ENCODE measurements at places on chromosomes 13 and 19.

DNA sequence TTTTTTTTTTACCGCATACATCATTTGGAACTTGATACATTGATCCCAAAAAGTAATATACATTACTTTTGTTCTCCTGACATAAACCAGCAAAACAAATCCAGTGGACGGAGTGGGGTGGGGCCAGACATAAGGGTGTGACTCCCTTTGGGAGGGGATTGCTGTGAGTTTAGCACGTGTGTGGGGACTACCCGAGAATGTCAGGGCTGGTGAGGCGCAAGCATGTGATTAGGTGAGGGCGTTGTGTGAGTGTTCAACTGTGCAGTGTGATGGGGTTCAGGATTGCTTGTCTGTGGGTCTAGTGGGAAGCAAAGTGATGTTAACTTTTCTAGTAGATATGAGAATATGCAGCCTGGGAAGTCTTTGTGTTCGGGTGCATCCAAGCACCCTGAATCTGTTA, 468.0 kb downstream of the TSHZ3 start:
- no peak for DNase-seq

GRCh38 chr13:22736084-22736767, 444.6 kb upstream of the SGCG start:
- no peak for DNase-seq

DNA sequence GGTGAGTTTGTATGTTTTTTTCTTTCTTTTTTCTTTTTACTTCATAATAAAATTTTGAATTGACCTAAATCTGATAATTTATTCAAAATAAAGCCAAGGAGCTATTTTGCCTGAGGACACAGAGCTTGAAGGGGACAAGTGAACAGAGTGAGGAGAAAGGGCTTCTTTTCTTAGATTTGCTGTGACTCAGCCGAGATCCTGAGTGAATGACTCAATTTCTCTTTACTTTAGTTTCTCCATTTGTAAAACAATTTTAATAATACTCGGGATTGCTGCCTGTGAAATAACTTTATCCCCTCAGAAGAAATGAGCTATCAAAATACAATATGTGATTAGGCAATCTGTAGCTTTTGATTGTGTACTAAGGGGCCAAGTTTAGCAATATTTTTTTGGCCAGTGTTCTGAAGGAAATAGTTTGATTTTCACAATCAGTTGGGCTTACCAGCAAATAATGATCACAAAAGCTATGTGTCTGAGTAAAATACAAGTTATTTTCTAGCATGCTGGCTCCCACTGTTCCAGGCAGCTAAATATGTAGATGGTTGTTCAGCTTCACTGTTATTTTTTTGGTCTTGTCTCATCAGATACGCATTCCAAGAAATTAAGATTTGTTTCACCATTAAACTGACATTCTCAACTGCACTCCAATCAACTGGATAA, 437.5 kb downstream of the FGF9 start:
- no peak for DNase-seq

DNA sequence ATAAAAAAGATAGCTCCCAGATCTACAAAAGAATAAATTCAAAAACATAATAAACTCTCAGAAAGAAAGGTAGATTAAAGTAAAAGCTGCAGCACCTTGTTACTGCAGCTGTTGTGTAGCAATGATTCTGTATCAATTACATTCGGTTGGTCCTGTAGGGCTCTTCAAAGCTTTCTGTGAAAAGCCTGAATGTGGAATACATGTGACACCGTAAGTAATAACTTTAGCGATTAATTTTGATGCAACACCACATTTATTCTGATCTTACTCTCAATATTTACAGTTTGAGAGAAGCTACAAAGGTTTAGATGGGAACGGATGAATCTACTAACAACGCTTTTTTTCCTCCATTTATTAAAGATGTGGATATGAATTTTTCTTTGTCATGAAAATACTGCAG, 279.2 kb downstream of the DACH1 start:
- no peak for DNase-seq

DNA sequence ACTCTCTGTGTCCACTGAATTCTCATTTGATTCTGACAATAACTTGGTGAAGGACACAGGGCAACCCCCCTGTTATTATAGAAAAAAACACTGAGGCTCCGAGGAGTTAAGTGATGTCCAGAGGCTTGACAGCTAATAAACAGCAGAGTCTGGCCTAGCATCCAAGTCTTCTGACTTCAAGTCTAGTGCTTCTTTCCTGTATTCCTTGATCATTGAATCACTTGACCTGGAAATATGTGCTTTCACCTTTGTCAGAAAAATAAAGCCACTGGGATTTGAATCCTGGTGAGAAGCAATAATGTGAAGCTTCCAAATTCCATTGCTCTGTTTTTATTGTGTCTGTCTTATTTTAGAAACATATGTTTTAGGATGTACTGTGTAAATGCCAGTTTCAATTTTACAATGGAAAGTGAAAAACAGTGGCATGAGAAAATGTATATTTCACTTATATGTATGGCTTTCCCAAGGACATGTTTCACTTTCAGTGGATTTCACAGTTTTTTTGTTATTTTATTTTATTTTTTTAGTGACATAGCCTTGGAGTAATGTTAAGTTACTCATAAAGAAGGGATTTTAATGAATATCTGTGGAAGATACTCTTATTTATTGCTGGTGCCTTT, 190.2 kb downstream of the GPC6 start:
- no peak for DNase-seq

GRCh38 chr13:75934889-75935288, 298.8 kb downstream of the LMO7 start:
- DNase-seq: no peak

- no peak for DNase-seq
These were observed 12.9 kb downstream of the LONP1 start for GRCh38 chr19:5706876-5707573.

- no peak for DNase-seq
These were observed 89.9 kb downstream of the TEX26 start for GRCh38 chr13:31022288-31022895.

DNA sequence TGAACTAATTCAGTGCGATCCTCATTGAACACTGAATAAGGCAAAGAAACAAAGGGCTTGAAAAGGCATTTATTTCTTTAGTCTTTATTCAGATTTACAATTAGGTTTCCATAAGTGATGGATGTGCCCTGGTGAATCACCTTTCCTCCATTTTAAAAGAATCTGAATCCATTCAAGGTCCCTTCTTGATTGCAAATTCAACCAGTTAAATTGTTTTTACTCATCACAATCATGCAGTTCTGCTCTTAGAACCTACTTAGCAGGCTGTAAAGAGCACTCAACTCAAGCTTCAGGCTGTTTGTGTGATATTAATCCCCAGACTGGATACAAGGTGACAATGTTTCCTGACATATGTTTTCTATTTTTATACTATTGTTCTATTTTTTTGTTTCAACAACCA, 321.0 kb downstream of the TBC1D4 start:
- DNase-seq: no peak

GRCh38 chr13:71864986-71865873, 1.8 kb downstream of the DACH1 start:
- DNase-seq: peak; percentile 12

DNA sequence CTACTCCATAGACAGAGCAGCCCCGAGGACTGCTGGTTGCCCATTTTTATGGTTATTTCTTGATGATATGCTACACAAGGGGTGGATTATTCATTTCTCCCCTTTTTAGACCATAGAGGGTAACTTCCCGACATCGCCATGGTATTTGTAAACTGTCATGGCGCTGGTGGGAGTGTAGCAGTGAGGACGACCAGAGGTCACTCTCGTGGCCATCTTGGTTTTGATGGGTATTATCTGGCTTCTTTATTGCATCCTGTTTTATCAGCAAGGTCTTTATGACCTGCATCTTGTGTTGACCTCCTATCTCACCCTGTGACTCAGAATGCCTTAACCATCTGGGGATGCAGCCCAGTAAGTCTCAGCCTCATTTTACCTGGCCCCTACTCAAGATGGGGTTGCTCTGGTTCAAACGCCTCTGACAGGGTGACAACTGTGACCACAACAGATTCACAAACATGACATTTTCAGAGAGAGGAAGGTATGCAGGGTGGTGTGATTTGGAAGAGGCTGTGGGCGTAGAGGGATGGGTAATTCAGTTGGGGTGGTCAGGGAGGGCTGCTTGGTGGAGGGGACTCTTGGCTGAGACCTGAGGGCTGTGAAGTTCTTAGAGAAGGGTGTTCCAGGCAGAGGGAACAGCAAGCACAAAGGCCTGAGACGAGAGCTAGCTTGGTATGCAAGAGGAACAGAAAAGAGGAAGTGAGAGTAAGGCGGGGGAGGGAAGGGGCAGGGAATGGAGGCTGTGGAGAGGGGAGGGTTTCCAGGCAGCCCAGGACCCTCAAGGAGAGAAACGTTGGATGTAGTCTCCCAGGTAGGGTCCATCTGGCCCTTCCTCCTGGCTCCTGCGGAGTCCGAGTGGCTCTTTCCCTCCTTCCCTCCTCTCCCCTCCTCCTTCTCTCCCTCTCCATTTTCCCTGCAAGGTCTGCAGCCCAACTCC, 23.5 kb downstream of the FAM187B start:
- DNase-seq: peak; percentile 14

DNA sequence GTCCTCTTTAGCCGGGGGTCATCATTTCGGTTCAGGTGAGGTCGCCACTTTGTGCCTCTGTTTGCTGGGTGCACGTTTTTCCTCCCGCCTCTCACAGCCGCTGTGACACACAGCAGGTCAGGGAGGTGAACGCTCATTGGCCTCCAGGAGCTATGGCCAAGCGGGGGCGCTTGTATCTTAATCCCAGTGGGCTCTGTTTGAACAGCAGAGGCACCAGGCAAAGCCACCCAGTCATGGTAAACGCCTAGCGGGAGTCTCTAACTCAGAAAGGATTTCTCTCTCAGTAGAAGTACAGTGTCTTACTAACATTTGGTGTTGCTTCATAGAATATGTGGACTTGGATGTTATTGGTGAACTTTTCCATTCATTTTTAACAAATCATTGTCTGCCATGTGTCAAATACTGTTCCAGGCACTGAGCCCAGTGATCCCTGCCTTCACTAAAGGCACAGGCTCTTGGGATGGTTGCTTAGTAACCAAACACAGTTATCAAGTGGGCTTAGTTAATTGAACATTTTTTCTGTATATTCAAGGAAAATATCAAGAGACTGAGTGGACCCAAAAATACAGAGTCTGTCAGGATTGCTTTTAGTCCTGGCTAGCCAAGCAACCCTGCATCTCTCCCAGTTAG, 186.7 kb downstream of the STK24 start:
- DNase-seq: no peak

DNA sequence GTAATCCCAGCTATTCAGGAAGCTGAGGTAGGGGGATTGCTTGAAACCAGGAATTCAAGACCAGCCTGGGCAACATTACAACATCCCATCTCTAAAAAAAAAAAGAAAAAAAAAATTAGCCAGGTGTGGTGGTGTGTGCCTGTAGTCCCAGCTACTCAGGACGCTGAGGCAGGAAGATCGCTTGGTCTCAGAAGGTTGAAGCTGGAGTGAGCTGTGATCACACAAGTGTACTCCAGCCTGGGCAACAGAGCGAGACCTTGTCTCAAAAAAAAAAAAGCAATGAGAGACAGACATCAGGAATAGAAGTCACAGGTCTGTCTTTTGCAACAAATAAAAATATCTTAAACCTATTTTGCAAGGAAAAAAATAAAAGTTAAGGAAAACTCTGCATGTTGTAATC, 23.3 kb downstream of the TMEM38A start:
- no peak for DNase-seq

GRCh38 chr19:12974301-12975220, 5.2 kb downstream of the DAND5 start:
- no peak for DNase-seq

DNA sequence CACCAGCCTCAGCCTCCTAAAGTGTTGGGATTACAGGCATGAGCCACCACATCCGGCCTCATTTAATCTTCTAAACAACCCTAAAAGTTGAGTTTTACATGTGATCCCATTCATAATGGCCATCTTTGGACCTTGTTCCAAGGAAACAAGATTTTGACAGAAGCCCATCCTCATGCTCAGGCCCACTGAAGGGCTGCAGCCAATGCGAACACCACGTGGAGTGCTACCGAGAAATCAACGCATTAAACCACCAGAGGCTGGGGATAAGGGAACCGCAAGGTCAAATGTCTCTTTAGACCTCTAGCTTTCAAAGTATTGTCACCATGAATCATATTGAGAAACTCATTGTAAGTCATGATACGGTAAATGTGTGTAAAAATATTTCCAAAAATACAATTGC, 49.4 kb upstream of the DOCK9 start:
- peak; percentile 36 for DNase-seq

DNA sequence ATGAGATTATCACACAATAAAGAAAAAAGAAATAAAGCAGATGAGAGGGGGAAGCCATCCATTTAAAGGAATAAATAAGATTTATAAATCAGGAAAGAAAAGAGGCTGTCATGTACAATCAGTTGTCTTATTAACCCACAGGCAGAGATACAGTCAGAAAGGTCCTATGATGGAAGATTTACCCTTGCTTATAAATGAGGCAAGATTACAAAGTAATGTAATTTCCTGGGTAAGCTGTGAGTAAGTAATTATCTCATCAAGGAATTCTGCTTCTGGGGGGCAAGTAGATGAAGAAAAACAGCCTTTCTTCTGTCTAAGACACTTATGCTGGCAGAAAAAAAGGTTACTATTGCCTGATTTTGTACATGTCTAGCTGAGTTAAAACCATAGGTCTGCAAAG, 146.4 kb downstream of the FGF14 start:
- DNase-seq: no peak

DNA sequence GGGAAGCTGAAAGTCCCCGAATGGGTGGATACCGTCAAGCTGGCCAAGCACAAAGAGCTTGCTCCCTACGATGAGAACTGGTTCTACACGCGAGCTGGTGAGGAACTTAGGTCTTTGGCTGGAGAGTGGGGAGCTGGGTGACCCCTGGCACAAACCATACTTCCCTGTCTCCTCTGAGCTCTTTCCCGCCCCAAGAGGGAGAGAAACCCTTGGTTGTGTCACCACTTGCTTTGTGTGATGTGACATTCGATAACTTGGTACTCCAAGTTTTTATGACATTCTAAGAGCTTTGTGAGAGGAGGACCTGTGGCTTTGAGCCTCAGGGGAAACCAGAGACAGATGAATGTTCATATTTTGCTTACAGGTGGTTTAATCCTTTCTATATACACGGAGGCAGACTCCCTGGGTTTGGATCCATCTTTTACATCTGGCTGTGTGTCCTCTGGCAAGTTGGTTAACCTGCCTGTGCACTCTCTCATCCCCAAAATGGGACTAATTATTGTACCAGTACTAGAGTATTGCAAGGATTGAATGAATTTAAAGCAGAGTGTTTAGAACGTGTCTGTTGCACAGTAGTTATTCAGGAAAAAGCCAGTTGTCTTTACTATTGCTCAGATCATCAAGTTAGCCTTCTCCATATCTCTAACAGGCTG, 1.2 kb downstream of the RPS19 start:
- no peak for DNase-seq
